Stimulated activated CD4-positive, alpha-beta T cell treated with anti-CD3 and anti-CD28 coated beads, Interleukin-1b, Interleukin-23, amount 100 ng/mL, for 48 hours (primary cell): ENCODE measurements at places on chromosomes 12 and 14.

DNA sequence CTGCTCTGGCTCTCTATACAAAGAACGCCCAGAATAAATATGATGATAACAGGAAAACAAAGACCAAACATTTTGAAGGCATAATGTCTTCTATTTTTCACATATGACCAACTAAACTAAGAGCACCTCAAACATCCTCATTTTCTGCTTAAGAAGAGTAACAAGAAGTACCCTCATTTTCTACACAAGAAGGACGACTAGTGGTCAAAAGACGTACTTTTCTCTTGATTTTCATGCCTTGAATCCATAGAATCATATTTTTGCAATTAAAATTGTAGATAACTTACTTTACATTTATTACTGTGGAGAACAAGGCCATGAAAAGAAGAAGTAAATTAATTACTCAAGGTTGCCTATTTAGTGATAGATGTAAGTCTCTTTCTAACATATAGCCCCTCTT, 358.6 kb downstream of the DUSP6 start:
- DNase-seq, result no peak

GRCh38 chr12:10042167-10042566, 11.7 kb downstream of the CLEC9A start:
- no peak for DNase-seq

- no peak for DNase-seq
These were observed 56.7 kb downstream of the DGLUCY start for GRCh38 chr14:91170504-91171121.

- DNase-seq, result no peak
These were observed 253.6 kb downstream of the ZFP36L1 start for GRCh38 chr14:68539241-68539737.

GRCh38 chr14:65198346-65198745, 96.0 kb upstream of the MAX start:
- DNase-seq, result no peak

- no peak for DNase-seq
These were observed 20.8 kb downstream of the STX2 start for GRCh38 chr12:130818272-130818634.

GRCh38 chr14:104344818-104345620, 206.6 kb downstream of the KIF26A start:
- no peak for DNase-seq

DNA sequence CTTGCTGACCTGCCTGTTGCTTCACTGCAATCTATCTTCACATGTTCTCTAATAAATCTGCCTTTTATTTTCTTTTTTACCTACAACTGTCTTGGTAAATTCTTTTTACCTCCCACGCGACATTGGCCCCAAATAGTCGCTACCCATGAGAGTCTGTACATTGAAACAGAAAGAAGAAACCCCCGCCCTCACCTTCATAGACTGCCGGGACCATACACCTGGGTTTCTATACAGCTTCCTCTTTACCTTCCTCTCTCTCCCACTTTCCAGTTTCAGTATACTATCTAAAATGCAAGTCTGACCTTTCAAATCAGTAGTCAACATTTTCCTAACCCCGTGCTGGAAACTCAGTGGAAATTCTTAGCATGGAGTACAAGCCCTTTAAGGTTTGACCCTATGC, 4.8 kb downstream of the SLC8A3 start:
- no peak for DNase-seq
